ENCODE measurements at places on chromosomes 4 and X.

- DNase-seq = no peak
These were observed at the start of gene XKRX for GRCh38 chrX:100928660-100929613. TSS of gene XKRX (minus strand) at chrX:100928917. CDS start at chrX:100928304, 613 bp downstream.

GRCh38 chrX:74351760-74352159 is 47.8 kb downstream of the ZCCHC13 start:
- no peak for DNase-seq

DNA sequence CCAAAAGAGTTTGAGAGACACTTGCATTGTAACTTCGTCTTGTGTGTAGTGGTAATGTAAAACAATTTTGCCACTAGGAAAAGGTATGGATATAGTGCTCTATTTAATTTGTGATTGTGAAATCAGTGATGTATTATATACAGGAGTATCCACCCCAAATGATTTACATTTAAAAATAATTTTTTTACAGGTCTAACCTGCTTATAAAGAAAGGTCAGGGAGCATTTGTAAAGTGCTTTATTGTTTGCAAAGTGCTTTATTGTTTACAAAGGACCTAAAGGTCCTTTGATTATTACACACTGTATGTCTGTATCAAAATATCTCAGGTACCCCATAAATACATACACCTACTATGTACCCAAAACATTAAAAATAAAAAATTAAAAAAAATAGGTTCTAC is 70.3 kb downstream of the DCK start:
- DNase-seq = no peak

DNA sequence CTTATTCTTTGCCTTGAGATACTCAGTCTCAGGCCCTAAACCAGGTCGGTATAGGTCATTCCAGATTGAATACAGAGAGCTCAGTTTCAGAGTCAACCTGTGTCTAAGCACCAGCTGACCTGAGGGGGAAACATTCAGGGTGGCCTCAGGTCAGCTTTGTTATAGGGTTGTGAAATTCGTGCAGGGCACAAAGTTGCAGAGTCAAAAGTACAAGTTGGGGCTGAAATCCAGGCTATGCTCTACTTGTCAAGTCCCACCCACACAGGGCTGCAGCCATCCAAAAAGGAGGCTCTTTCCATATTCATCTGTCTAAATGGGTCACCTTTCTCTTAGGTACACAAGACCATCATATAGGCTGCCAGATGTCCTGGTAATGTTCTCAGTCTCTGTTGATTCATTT is 89.7 kb downstream of the ITIH6 start:
- no peak for DNase-seq

- no peak for DNase-seq
These were observed 355.0 kb upstream of the EMCN start for GRCh38 chr4:100872811-100873210.

DNA sequence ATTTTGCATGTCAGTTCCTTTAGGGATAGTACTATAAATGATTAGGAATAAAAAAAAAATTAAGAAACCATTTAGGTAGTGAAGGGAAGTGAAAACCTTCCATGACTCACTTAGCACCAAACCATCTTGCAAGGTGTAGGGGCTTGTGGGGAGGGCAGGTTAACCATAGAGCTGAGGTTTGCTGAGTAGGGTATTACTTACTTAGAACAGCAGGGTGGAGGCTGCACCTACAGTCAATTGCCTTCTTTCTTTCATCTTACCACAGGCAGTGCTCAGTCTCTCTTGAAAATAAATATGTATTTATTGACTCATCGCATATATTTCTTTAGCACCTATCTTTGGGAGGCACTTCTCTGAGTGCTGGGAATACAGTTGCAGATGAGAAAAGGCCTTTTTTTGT is 104.9 kb upstream of the GIMD1 start:
- DNase-seq = no peak

DNA sequence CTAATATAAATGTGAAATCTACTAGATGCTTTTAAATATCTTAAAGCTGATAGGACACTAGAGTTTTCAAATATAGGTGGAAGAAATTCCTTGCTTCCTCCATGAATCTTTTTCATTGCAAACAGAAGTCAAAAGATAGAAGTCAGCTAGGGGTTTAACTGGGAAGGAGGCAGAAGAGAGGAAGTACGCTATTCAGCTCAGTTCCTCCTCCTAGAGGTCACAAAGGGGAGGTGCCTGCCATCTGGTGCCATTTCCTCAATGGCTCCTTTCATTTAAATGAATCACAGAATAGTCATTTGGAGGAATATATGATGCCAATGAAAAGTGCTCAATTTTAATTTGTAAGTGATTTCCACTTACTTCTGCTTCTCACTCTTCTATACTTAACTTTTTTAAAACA is 8.5 kb downstream of the COL25A1 start:
- DNase-seq = no peak

- DNase-seq = no peak
These were observed 103.5 kb downstream of the TMA16 start for GRCh38 chr4:163598028-163598427.

GRCh38 chr4:19304028-19304427 is 947.7 kb upstream of the SLIT2 start:
- DNase-seq = no peak

GRCh38 chrX:2370456-2370855 is 130.3 kb downstream of the DHRSX start:
- DNase-seq = no peak

Measured in right atrium auricular region (tissue), 2 donors.